Fibroblast of lung (primary cell): ENCODE measurements at places on chromosomes 16 and 17. TPM values are rescaled to one million over a fixed set of nuclear protein-coding genes. Genes with fewer than 3 reads are reported as not detected.

SKA2 gene
- polyA plus RNA-seq: 52.9 and 63.0 TPM in 2 replicates

CX3CL1 gene
- 0.46 TPM in 1 of 2 replicates, not detected in the other for polyA plus RNA-seq

MAP2K4 gene
- polyA plus RNA-seq: 23.5 and 23.9 TPM in 2 replicates

MARVELD3 gene
- not detected in 2 replicates for polyA plus RNA-seq

NPIPA3 gene
- 0.52 and 1.3 TPM in 2 replicates for polyA plus RNA-seq

RASD1 gene
- polyA plus RNA-seq: 0.32 and 0.34 TPM in 2 replicates
